Urothelium cell line (cell line): ENCODE measurements at places on chromosomes 1 and 21.
A peak's percentile ranks its signal among the peaks of the same experiment; 100 is the strongest.

DNA sequence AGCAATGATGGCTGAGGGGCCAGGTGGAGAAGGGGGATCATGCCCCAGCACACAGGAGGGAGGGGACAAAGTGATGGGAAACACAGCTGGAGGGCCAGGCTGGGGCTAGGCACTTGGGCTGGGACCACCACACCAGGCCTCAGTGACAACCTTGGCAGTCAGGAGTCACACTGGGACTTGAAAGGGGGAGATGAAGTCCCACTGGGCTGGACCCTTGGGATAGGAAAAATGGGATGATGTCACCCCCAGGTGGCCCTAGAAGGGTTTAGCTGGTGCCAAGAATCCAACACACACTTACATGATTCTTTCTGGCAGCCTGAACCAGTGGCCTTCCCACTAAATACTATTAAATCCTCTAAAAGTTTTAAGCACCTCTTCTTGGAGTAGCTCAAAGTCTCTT is 17.1 kb downstream of the ZBTB17 start:
- DNase-seq: no peak

- DNase-seq: no peak
These were observed 12.8 kb downstream of the ZFP69B start for GRCh38 chr1:40462956-40463590.

- DNase-seq: no peak
These were observed 58.5 kb downstream of the HIVEP3 start for GRCh38 chr1:41860214-41860613.

- no peak for DNase-seq
These were observed 150.7 kb downstream of the SETD4 start for GRCh38 chr21:35909456-35910223.

GRCh38 chr1:113858418-113858817 is 13.1 kb downstream of the PTPN22 start:
- DNase-seq: no peak

DNA sequence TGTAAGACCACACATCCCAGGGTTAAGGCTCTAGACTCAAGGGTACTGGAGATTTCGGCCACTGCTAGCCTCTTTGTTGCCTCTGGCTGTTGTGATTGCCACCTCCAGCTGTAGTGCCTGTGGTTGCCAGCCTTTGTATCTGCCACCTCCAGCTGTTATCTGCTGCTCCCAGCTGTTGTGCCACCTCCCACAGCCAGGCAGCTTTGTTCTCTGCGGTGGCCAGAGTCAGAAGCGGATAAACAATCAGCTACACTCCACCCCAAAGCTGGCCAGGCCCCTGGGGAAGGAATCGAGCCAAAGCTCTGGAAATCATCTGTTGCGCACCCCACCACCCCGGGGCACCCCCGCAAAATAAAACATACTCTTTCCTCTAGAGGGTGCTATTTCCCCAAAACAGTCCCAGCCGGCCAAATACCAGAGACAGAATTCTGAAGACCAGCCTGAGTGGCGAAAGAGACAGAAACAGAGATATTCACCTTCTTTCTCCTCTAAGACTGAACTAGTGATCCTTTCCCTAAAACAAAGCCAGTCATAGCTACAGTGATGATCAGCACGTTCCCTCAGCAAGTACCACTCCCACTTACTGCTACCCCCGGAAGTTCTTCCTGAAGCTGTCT is 14.8 kb upstream of the PIGM start:
- DNase-seq: peak; percentile 75

DNA sequence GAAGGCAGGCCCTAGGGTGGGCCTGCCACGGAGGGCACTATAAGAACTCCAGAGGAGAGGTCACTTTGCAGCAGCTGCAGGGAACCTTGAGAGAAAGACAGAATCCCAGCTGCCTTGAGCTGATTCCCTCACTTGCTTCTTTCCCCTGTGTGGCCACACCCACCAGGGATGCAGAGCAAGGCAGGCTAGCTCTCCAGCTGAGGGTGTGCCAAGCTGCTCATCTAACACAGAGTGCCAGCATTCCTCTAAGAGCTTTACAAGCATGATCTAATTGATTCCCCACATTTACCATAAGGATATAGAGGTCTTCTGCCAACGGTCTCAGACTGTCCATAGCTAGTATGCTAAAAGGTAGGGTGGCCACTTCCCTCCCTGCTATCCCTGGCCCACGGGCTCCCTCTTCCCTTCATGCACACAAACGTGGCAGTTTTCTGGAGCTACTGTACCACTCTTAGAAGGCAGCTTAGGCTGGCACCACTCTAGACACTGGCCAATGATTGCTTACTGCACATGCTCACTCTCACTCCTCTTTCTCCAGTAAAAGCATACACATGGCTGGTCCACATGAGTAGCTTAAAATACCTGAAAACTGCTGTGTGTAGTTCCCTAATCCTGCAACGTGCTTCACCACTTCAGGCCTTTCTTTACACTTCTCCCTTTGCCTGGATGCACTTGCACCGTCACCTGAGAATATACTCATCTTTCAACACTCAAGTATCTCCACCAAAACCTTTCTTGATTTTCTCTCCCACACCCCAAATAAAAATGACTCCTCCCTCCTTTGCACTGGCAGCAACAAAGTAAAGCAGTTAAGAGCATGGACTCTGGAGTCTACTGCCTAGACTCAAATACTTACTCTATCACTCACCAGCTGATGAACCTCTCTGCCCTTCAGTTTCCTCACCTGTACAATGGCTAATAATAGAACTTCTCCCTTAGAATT is 57.7 kb downstream of the DMAP1 start:
- DNase-seq: no peak

DNA sequence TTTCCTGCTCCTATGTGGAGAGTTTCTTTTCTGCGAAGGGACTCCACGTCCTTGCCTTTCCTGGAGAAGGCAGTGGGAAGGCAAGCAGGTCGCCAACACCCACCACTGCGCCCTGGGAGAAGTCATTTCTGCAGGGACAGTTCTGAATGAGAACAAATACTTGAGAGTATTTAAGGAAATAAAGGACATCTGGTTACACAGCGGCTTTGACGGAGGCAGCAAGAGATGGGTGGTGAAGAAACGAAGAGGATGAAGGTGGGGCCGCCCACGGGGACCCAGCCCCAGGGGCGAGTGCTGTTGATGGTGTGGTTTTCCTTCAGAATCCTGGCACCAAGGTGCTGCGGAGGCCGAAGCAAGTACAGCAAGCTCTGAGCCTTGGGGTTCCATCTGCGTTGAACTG is 75.5 kb downstream of the PSMG1 start:
- no peak for DNase-seq

- no peak for DNase-seq
These were observed 246.2 kb upstream of the ADGRL2 start for GRCh38 chr1:81554534-81554933.
